LHCN-M2 (cell line): ENCODE measurements at places on chromosomes 6 and 20.

- peak; percentile 18 for DNase-seq
These were observed 6.5 kb downstream of the CEP162 start for GRCh38 chr6:84220809-84221409.

GRCh38 chr6:154815938-154816820, 83.0 kb downstream of the SCAF8 start:
- DNase-seq = peak; percentile 53

DNA sequence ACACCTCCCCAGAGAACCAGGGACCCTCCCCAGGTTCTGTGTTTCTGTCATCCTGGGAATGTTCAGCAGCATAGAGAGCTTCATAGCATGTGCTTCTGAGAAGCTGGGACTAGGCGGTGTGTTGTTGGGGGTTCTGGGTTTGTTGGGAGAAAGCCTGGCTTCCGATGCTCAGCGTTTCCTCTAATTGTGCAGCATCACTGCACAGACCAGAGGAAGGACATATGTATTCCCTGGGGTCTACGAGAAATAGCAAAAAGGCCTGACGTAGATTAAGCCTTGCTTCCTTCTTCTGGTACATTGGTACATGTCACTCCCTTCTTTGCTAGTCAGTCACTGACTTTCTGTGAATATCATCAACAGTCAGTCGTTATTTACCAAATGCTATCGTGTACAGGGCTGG, 96.9 kb upstream of the SGK1 start:
- no peak for DNase-seq

DNA sequence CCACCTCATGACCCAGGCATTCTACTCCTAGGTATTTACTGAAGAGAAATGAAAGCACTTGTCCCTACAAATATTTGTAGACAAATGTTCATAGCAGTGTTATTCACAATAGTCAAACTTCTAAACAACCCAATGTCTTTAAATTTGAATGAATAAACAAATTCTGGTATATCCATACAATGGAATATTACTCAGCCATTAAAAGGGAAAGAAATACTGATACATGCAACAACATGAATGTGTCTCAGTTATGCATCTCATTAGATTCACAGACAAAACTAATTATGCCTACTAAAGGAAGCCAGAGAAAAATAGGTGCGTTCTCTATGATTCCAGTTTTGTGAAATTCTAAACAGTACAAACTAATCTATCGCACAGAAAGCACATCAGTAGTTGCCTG, 30.7 kb downstream of the MDFI start:
- no peak for DNase-seq

- DNase-seq = no peak
These were observed 4.9 kb downstream of the POLR1C start for GRCh38 chr6:43521836-43522235.

GRCh38 chr6:5109436-5109835, 24.3 kb downstream of the PPP1R3G start:
- no peak for DNase-seq

DNA sequence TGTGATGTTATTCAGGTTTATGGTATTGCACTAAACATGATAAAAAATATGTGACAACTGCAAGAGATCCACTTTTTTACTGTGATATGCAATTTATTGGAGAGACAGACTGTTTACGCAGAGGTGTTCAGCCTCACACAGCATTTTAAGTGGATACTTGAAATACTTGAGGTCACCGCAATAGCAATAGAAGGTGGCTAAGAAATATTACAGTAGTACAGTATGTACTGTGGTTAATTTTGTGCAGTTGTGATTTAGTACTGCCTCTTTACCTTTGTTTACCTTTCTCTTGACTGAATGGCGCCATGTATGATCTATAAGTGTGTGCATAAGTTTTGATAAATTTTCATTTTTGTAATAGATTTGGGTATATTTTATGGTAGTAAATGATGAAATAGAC, 17.4 kb downstream of the MACROD2 start:
- DNase-seq = no peak
